ENCODE measurements at places on chromosomes 3 and 15.

DNA sequence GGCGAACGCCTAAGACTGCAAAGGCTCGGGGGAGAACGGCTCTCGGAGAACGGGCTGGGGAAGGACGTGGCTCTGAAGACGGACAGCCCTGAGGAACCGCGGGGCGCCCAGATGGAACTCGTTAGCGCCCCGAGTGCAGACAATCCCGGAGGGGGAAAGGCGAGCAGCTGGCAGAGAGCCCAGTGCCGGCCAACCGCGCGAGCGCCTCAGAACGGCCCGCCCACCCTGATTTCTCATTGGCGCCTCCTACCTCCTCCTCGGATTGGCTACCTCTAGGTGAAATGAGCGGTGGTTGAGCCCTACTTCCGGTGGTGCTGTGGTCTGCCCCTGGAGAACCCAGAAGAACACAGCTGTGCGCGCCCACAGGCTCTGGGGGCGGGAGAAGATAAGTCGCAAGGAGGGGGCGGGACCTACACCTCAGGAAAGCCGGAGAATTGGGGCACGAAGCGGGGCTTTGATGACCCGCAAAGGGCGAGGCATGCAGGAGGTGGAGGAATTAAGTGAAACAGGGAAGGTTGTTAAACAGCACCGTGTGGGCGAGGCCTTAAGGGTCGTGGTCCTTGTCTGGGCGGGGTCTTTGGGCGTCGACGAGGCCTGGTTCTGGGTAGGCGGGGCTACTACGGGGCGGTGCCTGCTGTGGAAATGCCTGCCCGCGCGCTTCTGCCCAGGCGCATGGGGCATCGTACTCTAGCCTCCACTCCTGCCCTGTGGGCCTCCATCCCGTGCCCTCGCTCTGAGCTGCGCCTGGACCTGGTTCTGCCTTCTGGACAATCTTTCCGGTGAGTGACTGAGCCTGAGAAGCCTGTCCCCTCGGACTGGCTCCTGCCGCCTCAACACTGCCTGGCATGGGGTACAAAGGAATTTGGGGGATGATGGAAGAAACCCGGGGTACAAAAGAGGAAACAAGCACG, at the start of gene OGG1:
OGG1 (plus strand) TSS at position 308 of the 911 bp plus-strand sequence; CDS start at position 643, 335 bp downstream.
- DNase-seq = peak; percentile 98

GRCh38 chr15:89101302-89102193, 13.3 kb downstream of the ABHD2 start:
- no peak for DNase-seq

DNA sequence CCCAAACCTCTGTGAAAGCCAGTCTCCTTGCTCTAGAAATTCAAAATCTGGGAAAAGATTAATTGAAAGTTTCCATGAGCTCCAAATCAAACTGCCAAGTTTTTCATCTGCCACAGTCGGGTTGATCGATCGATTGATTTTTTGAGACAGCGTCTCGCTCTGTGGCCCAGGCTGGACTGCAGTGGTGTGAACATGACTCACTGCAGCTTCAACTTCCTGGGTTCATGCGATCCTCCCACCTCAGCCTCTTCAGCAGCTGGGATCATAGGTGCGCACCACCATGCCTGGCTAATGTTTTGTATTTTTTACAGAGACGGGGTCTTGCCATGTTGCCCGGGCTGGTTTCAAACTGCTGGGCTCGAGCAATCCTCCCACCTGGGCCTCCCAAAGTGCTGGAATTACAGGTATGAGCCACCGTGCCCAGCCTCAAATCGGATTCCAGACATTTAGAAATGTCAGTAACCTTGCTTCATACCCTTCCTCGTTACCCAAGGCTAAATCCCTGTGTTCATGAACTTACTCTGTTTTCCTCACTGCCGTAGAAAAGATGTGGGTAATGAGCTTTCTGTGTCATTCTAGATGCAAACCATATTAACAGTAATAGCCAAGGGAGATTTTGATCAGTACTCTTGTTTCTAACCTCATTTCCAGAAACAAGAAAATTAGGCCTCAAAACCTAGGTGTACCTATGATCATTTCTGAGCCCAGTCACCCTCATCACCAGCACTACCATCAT, 105.9 kb upstream of the AKAP13 start:
- DNase-seq = no peak

DNA sequence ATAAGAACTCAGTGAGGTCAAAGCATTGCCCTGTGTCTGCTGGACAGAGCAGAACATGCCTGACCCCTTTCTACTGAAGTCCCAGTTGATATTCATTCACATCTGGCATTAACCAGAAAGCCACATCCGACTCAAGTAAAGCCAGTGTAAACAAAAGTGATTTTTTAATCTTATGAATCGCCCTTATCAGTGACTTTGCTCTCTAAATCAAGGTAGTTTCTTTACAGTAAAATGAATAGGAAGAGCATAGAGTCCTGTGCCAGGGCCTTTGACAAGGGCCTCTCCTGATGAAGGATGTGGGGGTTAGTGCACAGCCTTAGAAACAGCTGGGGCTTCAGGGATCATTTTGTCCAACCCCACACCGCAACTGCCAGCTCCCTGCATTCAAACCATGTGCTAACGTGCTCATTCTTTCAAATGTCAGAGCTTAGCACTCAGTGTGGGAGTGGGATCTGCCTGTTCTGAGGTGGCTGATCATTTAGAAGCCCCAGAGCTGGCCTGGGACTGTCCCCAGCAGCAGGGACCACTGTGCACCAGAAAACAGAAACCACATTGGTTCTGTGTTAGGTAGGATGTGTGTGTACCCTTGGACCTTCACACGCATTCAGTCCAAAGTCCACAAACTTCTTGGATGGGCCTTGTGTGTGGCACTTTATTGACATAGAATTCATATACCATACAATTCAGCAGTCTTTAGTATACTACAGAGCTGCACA, 55.3 kb downstream of the CCR4 start:
- no peak for DNase-seq

DNA sequence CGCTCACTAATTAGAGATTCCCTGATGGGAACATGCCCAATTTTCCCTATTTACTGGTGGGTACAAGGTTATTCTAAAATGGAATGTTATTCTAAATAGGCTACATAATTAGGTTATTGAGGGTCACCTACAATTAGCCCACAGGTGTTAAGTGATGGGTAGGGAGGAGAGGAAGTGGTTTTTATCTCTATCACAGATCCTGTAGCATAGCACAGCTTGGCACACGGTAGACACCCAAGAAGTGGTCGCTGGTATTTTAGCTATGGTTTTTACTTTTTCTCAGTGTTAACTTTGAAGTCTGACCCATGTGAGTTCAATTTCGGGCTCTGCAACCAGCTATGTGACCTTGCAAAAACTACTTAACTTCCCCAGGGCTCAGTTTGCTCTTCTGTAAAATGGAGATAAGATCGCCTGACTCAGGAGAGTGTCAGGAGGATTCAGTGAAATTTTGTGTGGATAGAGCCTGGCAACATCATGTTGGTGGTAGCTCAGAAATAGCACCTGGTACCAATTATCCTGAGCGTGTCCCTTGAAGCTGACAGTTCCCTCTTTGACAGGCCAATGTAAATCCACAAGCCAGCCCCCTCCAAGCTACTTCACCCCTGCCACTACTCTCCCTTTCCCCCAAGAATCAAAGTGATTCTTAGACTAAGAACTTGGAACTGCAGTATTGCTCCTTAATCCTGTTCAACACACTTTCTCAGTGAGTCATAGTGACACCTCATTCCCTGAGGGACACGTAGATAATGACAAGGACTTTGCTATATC, 8.7 kb upstream of the LMCD1 start:
- DNase-seq = no peak

Data from activated naive CD4-positive, alpha-beta T cell treated with anti-CD3 and anti-CD28 coated beads, Interleukin-2, amount 10 ng/mL, durations not matched to agents 7 days and 5 days (primary cell).